ENCODE measurements at places on chromosomes 12 and 14.
A peak's percentile ranks its signal among the peaks of the same experiment; 100 is the strongest.

- DNase-seq: peak; percentile 54
Measured at GRCh38 chr14:89915114-89915878, 39.2 kb downstream of the EFCAB11 start.

GRCh38 chr14:85576848-85577542 lies 47.1 kb downstream of the FLRT2 start:
- DNase-seq: no peak

DNA sequence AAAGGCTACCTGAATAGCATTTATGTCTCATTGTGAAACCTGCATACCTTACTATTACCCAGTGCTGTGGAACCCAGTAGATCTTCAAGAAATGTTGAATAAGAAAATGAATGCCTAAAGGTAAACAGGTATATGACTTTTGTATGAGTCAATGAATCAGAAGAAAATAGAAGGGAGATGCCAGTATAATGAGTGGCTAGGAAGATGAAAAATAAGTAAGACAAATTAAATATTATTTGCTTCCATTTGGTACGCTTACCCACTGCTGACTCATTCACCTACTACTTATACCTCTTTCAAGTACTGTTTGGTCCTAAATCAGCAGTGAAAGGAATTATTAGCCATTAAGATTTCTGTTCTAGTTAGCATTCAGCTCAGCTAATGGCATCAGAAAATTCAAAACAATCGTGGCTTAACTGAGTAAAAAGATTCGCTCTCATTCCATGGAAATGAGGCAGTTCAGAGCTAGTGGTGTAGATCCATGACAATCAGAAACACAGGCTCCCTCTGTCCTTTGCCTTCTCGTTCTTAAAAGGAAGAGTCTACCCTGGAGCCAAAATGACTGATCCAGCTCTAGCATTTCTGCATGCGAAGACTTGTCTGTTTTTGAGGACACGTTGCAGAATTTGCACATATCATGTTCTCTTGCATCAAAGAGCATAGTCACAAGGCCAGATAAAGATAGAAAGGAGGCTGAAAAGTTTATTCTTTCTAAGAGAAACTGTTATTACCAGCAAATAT lies 705.8 kb upstream of the USP15 start:
- no peak for DNase-seq

DNA sequence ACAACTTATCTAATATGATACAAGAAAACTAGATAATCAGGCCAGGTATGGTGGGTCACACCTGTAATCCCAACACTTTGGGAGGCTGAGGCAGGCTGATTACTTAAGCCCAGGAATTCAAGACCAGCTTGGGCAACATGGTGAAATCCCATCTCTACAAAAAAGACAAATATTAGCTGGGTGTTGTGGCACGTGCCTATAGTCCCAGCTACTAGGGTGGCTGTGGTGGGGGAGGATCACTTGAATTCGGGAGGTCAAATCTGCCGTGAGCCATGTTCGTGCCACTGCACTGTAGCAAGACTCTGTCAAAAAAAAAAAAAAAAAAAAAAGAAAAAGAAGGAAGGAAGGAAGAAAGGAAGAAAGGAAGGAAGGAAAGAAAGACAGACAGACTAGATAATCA lies 27.0 kb downstream of the ZCRB1 start:
- no peak for DNase-seq
